ENCODE measurements at places on chromosomes 1 and 21. TPM values are rescaled to one million over a fixed set of nuclear protein-coding genes. Genes with fewer than 3 reads are reported as not detected.

B3GALT6 gene
- total RNA-seq = 23.0 TPM

RNU5D-1 gene
- total RNA-seq = not detected

IVL gene
- not detected for total RNA-seq

FCRLB gene
- total RNA-seq = 0.29 TPM

CLIC6 gene
- total RNA-seq = 0.59 TPM

OR2T5 gene
- total RNA-seq = not detected

ANKRD34A gene
- 10.0 TPM for total RNA-seq

SH3BGR gene
- 4.7 TPM for total RNA-seq

TMEM81 gene
- 3.4 TPM for total RNA-seq

TRIM46 gene
- total RNA-seq = 7.8 TPM

GALNT2 gene
- 70.1 TPM for total RNA-seq

RAB7B gene
- total RNA-seq = not detected

ZNF496 gene
- total RNA-seq = 23.1 TPM

RAB13 gene
- total RNA-seq = 16.6 TPM
